Dermis blood vessel endothelial cell (primary cell): ENCODE measurements at places on chromosomes 7 and 10. TPM values are rescaled to one million over a fixed set of nuclear protein-coding genes. Genes with fewer than 3 reads are reported as not detected.

GRCh38 chr7:3033581-3033980 lies 10.1 kb downstream of the CARD11 start:
- DNase-seq: no peak

DNA sequence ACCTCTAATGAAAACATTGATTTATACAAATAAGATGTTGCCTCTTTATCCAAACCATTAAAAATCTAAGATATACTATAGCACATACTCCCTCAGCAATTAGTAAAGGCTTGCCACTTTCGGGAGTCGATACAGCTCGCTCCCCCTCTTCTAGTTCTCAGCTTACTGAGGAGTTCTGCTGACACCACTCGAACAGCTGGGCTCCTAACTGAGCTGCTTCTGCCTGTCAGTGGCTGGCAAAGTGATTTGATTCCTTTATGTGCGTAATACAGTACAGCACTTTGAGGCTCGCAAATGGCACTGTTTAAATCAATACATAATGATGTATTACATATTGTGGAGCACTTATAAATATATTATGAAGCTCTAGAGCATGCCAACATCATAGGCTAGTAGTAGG lies 241.8 kb downstream of the CREB5 start:
- no peak for DNase-seq

DNA sequence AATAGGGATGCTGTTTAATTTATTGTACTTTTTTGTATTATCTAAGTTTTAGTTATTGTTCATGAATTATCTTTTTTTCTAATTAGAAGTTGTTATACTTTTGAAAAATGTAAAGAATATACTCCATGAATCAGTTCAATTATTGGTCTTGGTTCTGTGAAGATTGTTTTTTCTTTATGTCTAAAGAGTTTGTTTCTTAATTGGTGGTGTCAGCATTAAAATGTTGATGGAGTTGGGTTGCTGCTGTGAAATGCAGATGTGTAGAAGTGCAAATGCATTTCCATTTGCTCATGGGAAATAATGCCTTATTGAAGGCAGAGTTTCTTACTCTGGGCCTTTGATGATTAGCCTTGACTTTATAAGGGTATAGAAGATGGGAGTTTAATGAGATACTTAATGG lies 11.9 kb downstream of the NRG3 start:
- DNase-seq: no peak

DNA sequence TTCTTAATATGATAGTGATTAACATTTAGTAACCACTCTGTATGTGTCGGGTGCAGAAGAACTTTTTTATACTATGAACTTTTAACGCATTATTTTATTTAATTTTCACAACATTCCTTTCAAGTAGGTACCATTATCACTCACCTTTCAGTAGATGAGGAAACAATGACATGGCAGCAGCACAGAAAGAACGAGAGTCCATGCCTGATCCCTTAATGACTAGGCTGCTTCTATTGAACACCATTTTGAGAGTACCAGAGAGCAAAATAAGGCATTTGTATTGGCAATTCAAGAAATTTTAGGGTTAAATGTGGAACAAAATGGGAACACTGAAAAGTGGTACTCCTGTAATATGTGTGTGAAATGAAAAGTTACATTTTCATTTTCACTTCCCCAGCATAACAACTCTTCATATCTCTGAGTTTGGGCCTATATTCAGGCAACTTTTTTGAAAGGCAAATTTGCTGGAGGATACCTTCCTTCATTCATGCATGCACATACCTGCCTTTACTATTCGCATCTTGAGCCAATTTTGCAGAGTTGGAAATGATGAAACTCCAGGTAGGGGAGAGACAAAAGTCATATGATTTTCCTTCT lies 12.8 kb downstream of the LRRN3 start:
- no peak for DNase-seq

GRCh38 chr10:44571701-44572100 lies 186.8 kb upstream of the CXCL12 start:
- no peak for DNase-seq

- no peak for DNase-seq
Observed at GRCh38 chr7:111383133-111383532, 179.2 kb downstream of the IMMP2L start.

DNA sequence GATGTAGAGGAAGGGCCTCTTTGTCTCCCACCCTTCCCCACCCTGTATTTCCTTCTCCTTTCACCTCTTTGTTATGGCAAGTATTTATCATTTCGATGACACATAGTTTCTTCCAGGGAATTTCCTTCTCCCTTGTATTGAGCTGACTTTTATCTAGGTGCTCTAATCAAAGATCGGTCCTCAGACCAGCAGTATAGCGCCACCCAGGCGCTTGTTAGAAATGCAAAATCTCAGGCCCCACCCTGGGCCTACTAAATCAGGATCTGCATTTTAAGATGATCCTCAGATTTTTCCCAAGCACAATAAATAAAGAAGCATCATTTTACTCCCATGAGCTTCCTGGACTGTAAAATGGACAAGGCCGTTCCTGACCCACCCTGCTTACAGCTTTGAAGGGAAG lies 12.0 kb upstream of the GOT1 start:
- DNase-seq: no peak

DNA sequence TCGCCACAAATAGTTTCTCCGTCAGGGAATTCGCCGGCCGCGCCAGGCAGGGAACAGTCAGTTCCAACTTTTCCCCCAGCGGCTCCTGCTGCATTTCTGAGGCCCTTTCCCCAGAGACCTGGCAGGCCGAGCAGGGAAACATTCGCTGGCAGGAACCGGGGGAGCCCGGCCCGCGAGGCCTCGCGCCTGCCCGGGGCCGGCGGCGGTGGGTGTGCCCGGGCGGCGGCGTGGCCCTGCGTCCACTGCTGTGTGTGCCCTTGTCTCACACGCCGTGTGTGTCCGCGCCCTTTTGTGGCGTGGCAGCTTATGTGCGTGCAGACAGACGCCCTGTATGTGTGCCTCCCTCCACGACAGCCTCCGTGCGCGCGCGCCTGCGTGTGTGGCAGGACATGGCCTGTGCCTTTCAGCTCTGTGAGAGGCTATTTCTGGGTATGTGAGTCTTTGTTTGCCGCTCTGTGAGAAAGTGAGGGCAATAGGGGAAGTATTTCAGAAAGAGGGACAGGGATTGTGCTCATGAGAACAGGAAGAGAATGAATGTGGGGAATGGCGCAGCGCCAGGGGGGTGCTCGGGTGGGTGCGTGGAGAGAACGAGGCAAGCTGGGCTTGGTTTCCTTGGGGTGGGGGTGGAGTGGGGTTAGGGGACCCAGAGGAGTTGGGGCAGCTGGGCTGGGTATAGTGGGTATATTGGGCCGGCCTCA lies 689 bp upstream of the SMARCD3 start:
- peak; percentile 56 for DNase-seq

DNA sequence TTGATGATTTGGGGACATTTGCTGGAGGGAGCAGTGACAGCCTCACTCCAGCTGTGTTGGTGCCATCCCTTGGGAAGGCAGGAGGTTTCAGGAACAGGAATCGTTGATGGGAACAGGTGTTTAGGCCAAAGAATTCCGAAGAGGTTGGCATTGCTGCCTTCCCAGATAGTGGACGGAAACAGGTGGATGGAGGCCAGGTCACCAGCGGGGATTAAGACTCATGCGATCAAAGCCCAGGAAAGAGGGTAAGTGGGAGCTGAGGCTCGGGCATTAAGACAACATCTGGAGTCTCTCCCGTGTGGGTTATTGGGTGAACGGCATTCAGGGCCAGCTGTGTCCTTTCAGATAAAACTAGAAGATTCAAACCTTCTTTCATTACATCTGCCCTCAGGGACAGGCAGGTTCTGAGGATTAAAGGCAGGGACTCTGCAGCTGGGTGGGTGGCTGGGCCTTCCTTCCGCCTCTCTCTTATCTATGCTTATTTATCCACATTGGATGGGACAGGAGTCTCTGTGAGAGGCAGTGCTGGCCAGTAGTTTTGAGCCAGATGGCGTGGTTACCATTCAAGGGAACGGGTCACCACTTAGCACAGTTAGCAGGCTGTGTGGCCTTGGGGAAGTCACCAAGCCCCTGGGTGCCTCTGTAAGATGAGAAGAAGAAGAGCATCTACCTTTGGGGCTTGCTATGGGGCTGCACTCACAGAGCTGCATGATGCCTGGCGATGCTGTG lies 67.6 kb downstream of the INSIG1 start:
- DNase-seq: no peak

GRCh38 chr7:88628363-88629085 lies 131.0 kb upstream of the ZNF804B start:
- DNase-seq: no peak

- DNase-seq: no peak
Observed at GRCh38 chr10:73909540-73910115, 1.3 kb upstream of the PLAU start.

DNA sequence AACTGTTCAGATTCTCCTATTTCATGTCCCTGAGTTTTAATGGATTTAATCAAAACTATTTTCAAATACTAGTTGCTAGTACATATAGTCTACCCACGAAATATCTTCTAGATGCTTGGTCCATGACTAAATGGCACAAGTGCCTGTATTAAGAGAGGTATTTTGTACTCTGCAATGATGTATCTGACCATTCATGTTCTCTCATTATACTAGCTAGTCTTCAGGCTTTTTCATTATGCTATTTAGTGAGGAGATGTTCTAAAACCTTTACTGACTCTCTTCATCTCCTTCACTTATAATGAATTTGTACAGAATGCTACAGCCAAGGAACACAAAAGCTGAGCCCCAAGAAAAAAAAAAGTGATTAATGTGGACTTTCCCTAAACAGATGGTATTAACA lies 222.5 kb downstream of the AHR start:
- no peak for DNase-seq

DNA sequence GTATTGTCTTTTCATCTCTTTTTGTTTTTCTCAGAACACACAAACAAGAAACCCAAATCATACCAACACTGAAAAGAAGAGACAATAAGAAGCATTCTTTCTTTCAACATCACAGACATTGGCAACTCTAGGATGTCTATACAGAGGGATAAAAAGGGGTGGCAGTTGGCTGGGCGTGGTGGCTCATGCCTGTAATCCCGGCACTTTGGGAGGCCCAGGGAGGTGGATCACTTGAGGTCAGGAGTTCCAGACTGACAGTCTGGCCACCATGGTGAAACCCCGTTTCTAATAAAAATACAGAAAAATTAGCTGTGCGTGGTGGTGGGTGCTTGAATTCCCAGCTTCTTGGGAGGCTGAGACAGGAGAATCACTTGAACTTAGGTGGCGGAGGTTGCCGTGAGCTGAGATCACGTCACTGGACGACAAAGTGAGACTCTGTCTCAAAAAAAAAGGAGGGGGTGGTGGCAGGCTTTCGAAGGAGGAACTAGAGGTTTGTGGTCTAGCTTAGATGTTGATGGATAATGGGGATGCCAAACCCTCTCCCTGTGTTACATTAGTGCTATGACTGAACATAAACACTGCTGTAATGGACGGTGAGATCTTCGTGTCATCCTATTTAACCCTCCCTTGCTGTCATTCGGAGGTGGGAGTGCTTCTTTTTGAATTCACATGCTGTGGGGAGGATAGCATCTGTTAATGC lies 9.4 kb downstream of the CNNM2 start:
- DNase-seq: no peak

DNA sequence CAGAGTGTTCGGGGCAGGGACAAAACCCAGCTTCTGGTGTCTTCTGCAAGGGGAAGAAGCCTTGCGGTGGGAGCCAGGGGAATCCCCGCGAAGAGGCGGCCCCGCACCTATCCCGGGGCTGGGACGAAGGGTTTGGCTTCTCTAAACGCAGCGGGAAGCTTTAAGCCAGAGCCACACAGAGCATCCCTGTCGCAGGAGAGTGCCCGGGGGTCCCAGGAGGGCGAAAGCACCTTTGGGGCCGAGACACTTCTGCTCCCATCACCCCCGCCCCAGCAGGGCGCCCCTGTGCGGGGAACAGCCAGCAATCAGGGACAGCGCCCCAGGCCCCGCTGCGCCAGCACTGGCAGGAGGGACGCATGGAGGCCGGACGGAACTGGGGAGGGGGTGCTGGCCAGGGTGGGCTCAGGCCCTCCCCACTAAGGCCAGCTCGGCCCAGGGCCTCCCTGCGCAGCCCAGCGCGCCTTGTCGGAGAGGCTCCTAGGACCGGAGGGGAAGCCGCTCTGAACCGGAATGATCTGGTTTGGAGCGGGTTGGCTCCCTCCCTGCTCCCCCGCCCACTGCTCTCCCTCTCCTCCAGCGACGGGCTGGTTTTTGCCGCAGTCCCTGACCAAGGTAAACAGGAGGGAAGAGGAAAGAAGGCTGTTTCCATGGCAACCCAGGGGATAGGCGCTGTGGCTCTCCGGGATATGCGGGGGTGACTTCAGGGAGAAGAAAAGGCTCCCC lies 63.9 kb downstream of the TMEM209 start:
- peak; percentile 57 for DNase-seq

GRCh38 chr7:44917465-44917864 lies 32.1 kb upstream of the PURB start:
- DNase-seq: no peak

DNA sequence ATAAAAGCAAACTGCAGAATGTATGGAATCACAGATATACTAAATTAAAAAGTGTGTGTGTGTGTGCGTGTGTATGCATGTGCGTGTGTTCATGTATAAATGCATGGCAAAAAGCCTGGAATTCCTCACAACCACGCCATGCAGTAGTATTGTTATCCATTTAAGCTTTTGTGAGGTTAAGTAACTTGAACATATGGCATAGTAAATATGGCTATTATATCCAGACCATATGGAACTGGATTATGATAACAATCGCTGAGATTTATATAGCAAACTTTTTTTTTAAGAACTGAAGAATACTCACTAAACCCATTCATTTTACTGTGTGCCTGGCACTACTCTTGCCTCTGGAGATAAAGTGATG lies 22.3 kb upstream of the NANOS1 start:
- DNase-seq: no peak

- DNase-seq: no peak
Observed at GRCh38 chr7:150476285-150476684, 25.9 kb downstream of the GIMAP8 start.

DNA sequence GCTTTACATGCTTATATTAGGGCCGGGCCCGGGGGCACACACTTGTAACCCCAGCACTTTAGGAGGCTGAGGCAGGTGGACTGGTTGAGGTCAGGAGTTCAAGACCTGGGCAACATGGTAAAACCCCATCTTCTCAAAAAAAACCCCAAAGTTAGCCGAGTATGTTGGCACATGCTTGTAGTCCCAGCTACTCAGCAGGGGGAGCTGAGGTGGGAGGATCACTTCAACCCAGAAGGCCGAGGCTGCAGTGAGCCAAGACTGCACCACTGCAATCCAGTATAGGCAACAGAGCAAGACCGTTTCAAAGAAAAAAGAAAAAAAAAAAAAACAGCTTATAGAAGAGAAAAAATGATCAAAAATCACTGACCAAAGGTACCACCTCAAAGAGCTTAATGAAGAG lies 63.1 kb downstream of the AMZ1 start:
- no peak for DNase-seq

- DNase-seq: no peak
Observed at GRCh38 chr10:132460691-132461090, 63.7 kb downstream of the PWWP2B start.

DNA sequence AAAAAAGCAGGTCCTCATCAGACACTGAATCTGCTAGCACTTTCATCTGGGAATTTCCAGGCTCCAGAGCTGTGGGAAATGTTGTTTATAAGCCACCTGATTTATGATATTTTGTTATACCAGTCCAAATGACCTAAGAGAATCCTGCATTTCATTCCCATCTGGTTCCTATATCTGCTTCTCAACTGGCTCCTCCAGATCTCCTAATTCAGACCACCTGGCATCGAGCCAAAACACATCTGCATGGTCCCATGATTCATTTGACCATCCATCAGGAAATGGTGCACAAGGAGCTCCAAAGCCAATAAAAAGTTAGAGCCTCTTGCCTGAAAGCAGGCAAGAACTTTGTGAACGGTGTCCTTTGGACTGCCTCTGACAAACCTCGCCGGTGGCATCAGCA lies 108.9 kb downstream of the IPMK start:
- no peak for DNase-seq

The TUBAL3 gene
- 0.28 and 0.34 TPM in 2 replicates for total RNA-seq

The ASZ1 gene
- total RNA-seq: not detected in 2 replicates

The C10orf71 gene
- not detected in 2 replicates for total RNA-seq

The ITPRIP gene
- 29.3 and 39.9 TPM in 2 replicates for total RNA-seq

The MSS51 gene
- 0.84 and 1.5 TPM in 2 replicates for total RNA-seq
